ENCODE measurements at places on chromosomes 2 and 18.

DNA sequence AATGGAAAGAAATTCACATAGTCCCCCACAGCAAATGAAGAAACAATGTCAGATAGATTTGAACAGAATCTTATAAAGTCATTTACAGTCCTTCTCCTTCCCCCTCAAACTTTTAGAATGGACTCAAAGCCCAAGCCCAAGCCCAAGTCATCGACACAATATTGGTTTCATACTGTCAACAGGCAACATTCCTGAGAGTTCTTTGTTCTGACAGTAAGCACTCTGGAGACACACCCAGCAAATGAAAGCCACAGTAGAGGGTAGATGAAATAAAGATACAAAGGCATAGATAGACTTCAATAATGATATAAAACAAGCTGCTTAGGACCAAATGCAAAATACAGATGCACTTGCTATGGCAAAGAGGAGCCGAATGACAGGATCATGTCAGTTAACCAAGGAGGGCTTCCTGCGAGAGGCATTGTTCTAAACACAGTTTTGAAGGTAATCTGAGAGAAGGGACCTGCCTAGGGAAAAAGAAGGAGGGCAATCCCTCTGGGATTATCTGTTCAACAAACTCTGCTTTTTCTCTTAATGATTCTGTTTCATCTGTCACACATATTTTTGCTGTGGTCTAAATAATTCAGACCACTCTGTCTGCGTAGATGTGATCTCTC is 97.1 kb upstream of the MAP4K3 start:
- no peak for DNase-seq

DNA sequence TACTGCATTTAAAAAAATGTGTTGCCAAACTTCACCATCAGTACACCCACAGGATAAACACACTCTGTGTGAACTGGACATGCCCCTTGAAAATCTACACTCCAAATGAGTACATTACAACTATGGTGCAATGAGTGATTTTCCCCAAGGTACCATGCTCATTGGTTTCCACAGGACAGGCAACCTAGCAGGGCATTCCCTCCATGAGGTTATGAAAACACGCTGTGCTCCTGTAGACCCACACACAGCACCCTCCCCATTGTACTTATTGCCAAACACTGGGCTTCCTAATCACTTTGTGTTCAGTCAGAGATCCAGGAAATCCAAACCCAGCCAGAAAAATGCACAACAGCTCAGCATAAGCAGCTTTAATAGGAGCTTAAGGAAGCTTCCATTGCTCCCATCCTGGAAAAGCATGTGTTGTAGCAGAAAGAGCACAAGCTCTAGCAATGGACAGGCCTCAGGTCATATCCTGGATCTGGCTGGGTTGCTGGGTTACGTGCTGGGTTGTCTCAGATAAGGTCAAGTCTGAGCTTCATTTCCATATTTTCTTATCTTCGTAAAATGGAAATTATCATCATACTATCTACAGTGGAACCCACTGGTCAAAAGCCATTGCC is 20.8 kb upstream of the ATIC start:
- DNase-seq, result no peak

DNA sequence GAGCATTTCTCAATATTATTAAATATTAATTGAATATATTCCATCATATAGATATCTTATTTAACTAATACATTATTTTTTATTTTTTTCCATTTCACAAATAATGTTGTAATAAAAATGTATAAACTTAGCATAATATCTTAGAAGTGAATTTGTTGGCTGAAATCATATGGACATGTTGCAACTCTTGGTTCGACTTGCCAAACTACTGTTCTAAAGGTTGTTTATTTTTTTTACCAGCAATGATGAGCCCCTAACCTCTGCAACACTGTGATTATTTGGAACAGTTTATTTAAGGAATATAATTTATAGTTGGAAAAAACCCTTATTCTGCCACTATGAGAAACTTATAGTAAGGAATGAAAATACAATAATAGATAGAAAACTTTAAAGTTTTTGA is 8.8 kb upstream of the NAB1 start:
- no peak for DNase-seq

- no peak for DNase-seq
These were observed 25.3 kb upstream of the GCC2 start for GRCh38 chr2:108423502-108424251.

DNA sequence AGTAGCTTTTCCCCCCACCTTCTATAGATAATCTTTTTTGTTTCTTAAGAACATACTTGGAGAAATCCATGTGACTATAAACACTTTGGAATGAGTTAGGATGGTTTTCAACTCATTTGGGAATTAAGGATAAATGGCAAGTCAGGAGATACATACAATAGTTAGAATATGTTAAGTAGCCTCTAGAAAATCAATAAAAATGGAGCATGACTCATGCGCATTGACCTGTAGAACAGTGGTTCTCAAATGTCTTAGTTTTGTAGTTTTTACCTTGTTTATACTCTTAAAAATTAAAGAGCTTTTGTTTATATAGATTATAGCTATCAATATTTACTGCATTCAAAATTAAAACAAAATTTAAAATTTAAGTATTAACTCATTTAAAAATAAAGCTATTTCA is 24.7 kb downstream of the NUP35 start:
- DNase-seq, result no peak

GRCh38 chr2:20187331-20187730 is 37.6 kb downstream of the SDC1 start:
- no peak for DNase-seq

DNA sequence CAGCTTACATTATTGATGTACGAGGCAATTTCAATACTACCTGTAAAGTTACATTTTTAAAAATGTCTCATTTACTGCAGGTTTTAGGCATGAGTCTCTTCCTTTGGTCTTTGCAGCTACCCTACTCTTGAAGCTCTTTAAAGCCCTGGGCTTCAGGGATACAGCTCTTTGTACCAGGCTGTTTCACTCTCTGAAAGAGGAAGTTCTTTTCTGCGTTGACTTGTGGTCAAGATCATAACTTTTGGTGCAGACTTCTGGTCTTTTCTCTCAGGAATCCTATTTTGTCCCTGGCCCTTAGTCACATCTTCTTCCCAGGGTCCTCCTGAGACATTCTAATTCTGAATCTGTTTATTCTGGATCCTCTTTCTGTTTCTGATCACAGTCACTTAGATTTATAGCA is 16.6 kb upstream of the HRH4 start:
- no peak for DNase-seq

- DNase-seq, result no peak
These were observed 220.3 kb downstream of the ATAD2B start for GRCh38 chr2:23706613-23707078.

- DNase-seq, result no peak
These were observed 22.4 kb downstream of the LRRFIP1 start for GRCh38 chr2:237649541-237650454.

GRCh38 chr2:215554689-215555498 is 119.0 kb upstream of the FN1 start:
- DNase-seq, result no peak

DNA sequence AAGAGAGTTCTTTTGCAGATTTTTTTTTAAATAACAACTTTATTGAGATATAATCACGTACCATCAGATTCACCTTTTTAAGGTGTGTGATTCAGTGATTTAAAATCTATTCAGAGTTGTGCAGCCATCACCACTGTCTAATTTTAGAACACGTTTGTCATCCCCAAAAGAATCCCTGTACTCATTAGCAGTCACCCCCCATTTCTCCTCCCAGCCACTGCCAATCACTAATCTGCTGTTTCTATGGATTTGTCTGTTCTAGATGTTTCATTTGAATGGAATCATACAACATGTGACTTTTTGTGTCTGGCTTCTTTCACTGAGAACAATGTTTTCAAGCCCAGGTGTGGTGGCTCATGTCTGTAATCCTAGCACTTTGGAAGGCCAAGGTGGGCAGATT is 55.4 kb upstream of the RAPH1 start:
- DNase-seq, result no peak

GRCh38 chr2:218063486-218063885 is 5.6 kb upstream of the RUFY4 start:
- DNase-seq, result no peak

DNA sequence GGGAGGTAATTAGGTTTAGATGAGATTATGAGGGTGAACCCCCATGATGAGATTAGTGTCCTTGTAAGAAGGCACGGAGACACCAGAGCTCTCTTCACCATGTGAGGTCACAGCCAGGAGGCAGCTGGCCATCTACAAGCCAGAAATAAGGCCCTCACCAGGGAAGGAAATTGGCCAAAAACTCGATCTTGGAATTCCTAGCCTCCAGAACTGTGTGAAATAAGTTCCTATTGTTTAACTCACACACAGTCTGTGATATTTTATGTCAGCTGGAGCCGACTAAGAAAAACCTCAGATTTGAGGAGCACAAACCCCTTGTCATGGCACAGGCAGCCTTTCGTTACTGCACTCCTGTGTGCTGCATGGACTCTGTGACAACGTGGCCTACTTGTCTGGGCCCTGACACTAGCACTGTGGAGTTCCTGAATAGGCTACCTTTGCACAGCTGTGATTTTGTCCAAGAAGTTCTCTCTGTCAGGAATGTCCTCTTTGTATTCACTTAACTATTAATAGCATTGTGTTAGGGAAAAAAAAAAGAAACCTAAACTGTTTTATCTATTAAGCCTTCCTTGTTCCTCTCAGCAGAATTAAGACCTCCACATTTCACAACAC is 319.8 kb downstream of the TDRD15 start:
- no peak for DNase-seq

DNA sequence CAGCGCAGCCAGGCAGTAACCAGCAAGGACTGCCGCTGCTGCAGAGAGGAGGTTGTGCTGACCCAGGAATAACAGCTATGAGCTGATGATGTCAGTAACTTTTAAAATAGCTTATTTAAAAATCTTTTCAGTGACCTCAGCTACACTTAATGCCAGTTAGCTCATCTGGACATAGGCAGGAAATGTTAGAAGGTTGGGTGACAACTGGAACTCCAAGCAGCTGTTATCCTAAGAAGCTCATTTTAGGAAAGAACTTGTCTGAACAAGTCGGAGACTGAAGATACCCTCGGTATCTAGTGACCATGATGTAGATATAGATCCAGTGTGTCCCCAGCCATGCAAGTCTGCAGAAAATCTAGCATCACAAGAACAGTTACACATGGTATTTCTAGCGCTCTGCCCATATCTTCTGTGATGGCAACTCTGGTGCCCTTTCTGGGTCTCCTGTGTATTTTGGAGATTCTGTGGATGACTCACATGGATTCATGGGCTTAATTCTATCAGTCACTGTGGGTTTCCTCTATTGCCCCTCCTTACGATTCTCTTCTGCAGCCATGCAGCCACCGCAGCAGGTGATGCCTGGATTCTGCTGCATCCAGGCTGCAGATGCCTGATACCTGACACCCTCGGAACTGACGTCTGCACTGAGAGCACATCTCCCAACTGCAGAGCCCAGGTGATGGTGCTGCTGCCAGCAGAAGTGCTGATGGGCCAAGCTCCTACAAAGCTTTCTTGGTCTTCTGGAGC is 19.8 kb upstream of the PLEK start:
- no peak for DNase-seq

DNA sequence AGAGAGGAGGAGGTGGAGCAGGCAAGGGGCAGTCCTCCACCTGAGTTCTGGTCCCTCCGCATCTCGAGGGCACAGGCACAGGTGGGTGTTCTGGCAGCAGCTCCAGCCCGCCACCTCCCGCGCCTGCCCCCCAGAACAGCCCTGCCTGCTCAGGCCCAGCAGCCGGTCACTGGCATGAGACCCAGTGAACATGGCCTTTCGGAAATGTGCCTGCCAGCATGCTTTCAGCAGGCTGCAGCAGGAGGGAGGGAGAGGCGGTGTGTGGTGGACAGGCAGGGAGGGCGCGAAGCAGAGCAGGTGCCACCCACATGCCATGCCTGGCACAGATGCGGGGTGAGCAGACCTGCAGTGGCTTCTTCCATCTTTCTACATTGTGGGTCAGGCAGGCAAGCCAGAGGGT is 3.4 kb upstream of the OR6B3 start:
- no peak for DNase-seq

DNA sequence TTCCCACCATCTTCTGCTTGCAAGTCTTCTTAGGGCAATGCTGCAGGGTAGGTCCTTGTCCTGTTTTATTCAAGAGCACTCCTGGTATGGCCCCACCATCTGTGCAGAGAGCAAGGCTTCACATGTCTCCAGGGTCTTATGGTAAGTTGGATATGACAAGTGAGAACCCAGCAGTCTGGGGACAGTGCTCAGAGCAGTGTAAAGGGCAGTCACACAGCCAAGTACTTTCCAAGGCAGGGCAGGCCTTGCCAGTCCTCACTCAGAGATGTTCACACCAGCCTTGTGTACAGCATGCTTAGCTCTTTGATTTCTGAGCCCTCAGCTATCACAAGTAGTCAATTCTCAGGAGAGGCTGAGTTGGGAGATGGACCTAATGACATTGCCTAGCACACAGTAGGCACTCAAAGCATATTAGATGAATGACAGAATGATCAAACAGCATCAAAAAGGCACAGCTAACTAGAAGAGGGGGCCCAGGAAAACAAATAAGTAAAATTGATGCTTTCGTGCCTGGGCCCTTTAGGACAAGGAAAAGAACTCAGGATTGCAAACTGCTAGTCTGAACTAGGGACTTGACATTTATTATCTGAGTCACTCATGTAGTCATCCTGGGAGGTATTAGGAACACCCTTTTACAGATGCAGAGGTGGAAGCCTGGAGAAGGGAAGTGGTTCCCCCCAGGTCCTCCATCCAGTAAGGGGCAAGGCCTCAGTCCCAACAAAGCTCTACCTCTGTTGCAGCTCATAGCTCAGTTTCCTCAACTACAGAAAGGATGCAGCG is 86.7 kb upstream of the CTAGE1 start:
- no peak for DNase-seq

DNA sequence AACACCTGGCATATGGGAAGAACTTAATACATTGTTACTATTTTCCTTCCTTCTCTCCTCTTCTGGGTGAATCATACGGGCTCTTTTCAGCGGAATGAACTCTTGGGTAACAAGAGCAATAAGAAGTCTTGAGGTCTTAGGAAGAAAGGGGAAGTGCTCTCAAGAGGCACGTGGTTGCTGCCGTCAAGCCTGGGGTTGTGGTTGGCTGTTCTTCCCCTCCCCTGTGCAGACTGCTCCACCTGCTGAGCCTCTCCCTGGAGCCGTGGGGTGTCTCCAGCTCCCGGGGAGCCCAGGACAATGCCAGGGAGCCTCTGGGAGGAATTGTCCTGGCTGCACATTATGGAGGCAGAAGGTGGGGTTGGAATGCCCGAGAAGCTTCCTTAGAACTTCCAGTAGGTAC is 19.4 kb downstream of the TOGARAM2 start:
- peak; percentile 55 for DNase-seq

- no peak for DNase-seq
These were observed 105.5 kb downstream of the COPS8 start for GRCh38 chr2:237190966-237191713.

DNA sequence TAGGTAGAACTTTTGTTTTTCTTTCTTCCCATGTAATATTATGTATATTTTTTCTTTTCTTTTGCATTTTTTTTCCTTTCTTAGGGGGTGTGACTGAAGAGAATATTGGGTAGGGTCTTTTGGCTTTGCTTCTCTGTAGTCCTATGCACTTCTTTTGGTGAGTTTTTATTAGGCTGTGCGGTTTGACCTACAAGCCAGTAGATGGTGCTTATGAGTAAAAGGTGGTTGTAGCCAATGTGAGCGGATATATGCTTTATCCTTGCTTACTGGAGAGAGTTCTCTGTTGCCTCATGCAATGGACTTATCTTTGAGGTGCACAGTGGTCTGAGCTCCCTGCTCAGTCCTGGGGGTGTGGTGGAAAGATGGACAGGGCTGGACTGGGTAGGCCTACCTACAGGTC is 52.7 kb downstream of the DSEL start:
- DNase-seq, result no peak

GRCh38 chr2:128753800-128754199 is 435.1 kb upstream of the HS6ST1 start:
- no peak for DNase-seq
